ENCODE measurements at places on chromosomes 1 and 21.

DNA sequence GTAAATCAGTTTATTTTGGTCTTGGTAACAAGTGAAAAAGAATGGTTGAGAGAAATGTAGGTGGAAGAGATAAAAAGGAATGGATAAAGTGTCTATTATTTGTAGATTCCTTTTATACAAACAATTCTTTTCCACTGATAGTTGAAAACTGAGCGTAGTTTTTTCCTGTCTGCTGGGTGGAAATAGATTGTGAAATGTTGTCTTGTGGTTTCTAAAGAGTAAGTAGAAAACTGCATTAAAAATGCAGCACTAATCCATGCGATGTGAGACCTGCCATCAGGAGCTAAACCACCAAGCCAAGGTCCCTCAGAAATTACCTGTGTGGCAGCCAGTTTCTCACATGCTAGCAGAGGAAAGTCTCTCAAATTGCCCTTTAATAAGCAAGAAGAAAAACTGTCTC lies 103.2 kb upstream of the SLC44A3 start:
- no peak for DNase-seq

- no peak for DNase-seq
These were observed 364.2 kb upstream of the ST6GALNAC5 start for GRCh38 chr1:76503100-76503499.

- DNase-seq: no peak
These were observed 208.7 kb downstream of the LMX1A start for GRCh38 chr1:165147799-165148198.

- peak; percentile 81 for DNase-seq
These were observed 25.1 kb downstream of the ZBTB17 start for GRCh38 chr1:15950763-15951295.

DNA sequence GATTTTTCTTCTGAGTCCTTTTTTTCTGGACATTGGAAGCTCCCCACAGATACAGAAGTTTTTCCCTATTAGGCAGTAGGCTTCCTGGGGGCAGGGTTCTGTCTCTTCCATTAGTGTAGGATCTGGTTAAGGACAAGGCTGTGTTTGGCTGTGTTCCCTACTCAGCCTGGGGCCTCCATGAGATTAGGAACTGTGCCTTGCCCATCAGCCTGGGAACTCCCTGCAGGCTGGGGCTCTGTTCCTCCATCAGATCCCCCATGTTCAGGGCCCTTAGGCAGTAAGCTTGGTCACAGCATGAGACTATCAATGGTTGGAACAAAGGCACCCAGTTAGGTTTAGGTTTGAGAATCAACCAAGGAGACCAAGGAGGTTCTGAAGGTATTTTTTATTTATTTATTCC lies 22.7 kb downstream of the NAV1 start:
- DNase-seq: peak; percentile 60

GRCh38 chr1:24769656-24770651 lies 24.7 kb downstream of the CLIC4 start:
- DNase-seq: no peak

- DNase-seq: no peak
These were observed 39.3 kb upstream of the ZBTB18 start for GRCh38 chr1:244011786-244012185.

DNA sequence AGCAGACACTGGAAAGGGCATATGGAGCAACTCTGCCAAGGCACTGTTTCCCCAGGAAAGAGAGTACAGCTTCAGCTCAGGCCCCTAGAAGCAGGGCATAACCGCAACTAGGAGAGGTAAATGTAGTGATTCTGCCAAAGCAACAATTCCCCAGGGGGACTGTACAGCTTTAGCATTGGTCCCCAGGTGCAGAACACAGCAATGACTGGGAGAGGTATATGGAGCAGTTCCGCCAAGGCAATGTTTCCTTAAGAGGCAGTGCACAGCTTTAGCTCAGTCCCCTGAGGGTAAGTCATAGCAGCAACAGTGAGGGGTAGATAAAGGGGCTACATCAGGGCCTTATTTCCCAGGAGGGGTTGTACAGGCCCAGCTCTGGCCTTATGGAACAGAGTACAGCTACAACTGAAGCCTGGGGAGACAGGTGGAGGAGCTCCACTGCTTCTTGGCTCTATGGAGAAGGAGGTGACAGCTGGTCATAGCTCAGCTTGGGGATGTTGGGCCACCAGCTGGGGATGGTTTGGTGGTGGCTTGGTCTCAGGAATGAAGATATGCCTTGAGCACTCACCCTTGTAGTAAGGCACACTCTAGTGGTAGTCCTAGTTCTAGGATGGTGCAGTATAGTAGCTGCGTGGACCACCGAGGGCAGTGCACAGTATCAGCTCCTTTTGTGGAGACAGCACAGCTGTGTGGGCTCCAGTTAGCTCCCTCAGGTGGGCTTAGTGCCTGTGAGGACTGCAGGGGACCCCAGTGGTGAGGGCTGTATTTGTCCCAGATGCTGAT lies 582.7 kb downstream of the PTPRC start:
- no peak for DNase-seq

- no peak for DNase-seq
These were observed 108.5 kb upstream of the SERTAD4 start for GRCh38 chr1:210123924-210124589.

DNA sequence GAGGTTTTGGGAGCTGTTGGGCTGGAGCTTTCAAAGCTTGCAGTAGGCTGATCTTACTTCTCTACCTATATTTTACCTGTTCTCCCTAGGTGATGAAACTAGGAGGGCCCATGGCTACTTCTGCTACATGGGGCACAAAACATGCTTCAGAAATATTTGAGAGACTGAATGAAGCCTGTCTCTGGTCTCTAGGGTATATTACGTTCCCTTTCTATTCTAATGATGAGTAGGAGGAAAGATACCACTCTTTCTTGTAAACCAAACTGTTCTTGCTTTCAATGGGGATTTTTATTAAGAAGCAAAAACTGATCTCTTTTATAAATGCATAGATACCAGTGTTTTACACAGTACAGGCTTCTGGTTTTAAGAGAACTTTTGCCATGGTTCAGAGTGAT lies 103.1 kb downstream of the GALNT2 start:
- no peak for DNase-seq

- DNase-seq: no peak
These were observed 18.5 kb downstream of the RNASEL start for GRCh38 chr1:182570611-182570970.

Measured in sigmoid colon (tissue), 7 donors.